Lung (tissue), 17 donors: ENCODE measurements at places on chromosomes 2 and 18. TPM values are rescaled to one million over a fixed set of nuclear protein-coding genes. Genes with fewer than 3 reads are reported as not detected.

DNA sequence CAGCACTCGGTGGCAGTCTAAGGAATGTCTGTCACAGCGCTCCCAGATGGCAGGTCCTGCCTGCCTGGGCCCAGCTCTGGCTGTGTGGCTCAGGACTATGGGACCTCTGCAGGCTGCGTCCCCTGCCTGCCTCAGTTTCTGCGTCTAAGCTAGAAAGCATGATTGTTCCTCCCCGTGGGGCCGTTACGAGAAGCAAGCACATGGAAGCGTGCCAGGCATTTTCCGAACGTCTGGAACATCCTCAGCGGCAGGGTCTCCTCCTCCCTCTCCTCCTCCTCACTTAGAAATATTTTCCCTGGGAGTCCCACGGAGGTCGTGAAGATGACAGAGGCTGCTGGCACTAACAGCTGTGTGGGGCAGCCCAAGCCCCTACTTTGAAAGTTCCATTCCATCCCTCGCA lies 43.3 kb downstream of the LRRFIP1 start:
- peak; percentile 79 for DNase-seq
- no peak overlapping the region for H3K4me3 ChIP-seq
- peaks cover 4% of the 10 kb centered on the region for H3K36me3 ChIP-seq
- peaks cover 58% of the 10 kb centered on the region for H3K4me1 ChIP-seq
- H3K27ac ChIP-seq, result no peak overlapping the region

DNA sequence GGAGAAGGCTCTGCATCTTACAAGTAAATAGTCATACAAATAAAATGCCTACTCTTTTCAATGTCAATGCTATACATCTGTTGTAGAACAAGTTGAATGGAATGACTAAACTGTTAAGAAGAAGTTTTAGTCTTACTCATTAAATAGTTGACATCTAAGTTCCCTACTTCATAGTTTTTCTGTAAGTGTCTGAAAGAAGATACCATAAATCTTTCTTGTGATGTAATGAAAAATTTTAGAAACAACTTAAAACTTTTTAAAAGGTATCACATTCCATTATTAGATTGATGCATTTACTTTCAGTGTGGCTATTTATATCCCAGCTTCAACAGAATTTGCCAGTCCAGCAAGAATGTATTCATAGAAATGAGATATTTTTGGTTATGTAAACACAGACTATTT lies 185.2 kb upstream of the EPC2 start:
- no peak overlapping the region for H3K27ac ChIP-seq
- peaks cover 6% of the 10 kb centered on the region for H3K4me1 ChIP-seq
- DNase-seq, result peak; percentile 23
- H3K27me3 ChIP-seq, result no peaks in the 10 kb centered on the region

- no peaks in the 10 kb centered on the region for H3K4me1 ChIP-seq
- no peaks in the 10 kb centered on the region for H3K27me3 ChIP-seq
- H3K4me3 ChIP-seq, result no peak overlapping the region
Observed at GRCh38 chr18:42131930-42132244, 176.9 kb downstream of the PIK3C3 start.

The ALK gene
- polyA plus RNA-seq, result 0.10 TPM

The CLEC4F gene
- 0.39 TPM for polyA plus RNA-seq

- no peak for DNase-seq
- H3K27me3 ChIP-seq, result no peaks in the 10 kb centered on the region
- H3K4me3 ChIP-seq, result no peak overlapping the region
- no peak overlapping the region for H3K27ac ChIP-seq
Observed at GRCh38 chr18:23878336-23878900, 136.1 kb upstream of the TTC39C start.

The STARD6 gene
- 0.07 TPM for polyA plus RNA-seq

DNA sequence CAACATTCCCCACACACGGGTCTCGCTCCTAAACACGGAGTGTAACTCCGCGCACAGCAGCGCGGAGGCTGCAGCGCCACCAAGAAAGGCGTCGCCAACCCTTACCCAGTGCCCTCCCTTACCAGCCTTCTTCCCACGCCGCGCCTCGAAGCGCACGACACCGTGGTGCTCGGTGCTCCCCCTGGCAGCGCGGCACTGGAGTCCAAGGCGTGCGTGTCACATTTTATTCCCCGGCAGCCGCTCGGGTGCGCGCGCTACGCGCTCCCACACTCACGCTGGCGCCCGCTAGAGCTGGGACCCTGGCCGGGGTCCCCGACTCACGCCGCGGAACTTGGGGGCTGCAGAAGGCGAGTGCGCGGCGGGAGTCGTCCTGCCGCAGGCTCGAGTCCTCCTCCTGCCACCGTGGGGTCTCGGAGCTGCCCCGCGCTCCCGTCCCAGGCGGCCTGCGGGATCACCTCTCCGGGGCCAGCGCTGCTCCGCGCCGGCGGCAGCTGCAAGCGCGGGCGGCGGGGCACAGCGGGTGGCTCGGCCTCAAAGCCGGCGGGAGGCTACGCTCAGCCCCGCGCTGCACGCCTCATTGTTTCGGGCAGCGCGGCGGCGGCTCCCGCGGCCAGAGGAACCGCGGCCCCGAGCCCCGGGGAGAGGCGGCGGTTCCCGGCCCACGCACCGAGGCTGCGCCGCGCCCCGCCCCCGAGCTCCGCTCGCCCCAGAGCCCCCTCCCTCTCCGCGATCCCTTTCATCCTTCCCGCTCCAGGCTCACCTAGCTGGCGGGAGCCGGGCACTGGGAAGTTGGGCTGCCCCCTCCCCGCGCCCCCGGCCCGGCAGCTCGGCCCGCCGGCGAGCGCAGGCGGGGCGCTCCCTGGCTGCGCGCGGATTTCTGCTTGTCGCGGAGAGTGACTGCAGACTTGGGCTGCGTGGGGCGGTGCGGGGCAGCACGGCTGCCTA lies at the start of gene ST6GAL2:
TSS of gene ST6GAL2 (minus strand) at position 197 of the 945 bp plus-strand sequence. CDS start 42,190 bp downstream, outside the sequence.
- no peaks in the 10 kb centered on the region for H3K36me3 ChIP-seq
- H3K27me3 ChIP-seq, result peaks cover 26% of the 10 kb centered on the region
- DNase-seq, result peak; percentile 48
- peaks cover 4% of the 10 kb centered on the region for H3K4me1 ChIP-seq
- H3K27ac ChIP-seq, result no peak within 1 kb of the TSS
- H3K4me3 ChIP-seq, result peak within 1 kb of the TSS; percentile 5

The GALR1 gene
- polyA plus RNA-seq, result not detected

DNA sequence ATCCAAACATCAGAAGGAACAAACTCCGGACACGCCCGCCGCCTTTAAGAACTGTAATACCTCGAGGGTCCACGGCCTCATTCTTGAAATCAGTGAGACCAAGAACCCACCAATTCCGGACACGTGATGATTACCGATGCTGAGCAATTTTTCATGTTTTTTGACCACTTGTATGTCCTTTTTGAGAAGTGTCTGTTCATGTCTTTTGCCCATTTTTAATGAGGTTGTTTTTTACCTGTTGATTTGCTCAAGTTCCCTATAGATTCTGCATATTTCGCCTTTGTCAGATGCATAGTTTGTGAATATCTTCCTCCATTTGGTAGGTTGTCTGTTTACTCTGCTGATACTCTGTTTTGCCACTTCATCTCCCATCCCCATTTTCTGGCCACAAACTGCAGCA lies 150.4 kb downstream of the IRS1 start:
- no peak for DNase-seq
- H3K4me3 ChIP-seq, result no peak overlapping the region
- no peaks in the 10 kb centered on the region for H3K27me3 ChIP-seq
- no peaks in the 10 kb centered on the region for H3K36me3 ChIP-seq
- H3K4me1 ChIP-seq, result peaks cover 17% of the 10 kb centered on the region

The CENPO gene
- 3.8 TPM for polyA plus RNA-seq

The IGFBP5 gene
- polyA plus RNA-seq, result 22.2 TPM

- H3K4me3 ChIP-seq, result no peak overlapping the region
- no peak for DNase-seq
- H3K4me1 ChIP-seq, result no peaks in the 10 kb centered on the region
Observed at GRCh38 chr2:68263632-68264031, 11.3 kb upstream of the PPP3R1 start.

GRCh38 chr2:114642988-114643553 lies 200.6 kb downstream of the DPP10 start:
- H3K27me3 ChIP-seq, result no peaks in the 10 kb centered on the region
- no peak for DNase-seq
- H3K4me1 ChIP-seq, result no peaks in the 10 kb centered on the region
- no peaks in the 10 kb centered on the region for H3K36me3 ChIP-seq
- H3K27ac ChIP-seq, result no peak overlapping the region
- H3K4me3 ChIP-seq, result no peak overlapping the region

DNA sequence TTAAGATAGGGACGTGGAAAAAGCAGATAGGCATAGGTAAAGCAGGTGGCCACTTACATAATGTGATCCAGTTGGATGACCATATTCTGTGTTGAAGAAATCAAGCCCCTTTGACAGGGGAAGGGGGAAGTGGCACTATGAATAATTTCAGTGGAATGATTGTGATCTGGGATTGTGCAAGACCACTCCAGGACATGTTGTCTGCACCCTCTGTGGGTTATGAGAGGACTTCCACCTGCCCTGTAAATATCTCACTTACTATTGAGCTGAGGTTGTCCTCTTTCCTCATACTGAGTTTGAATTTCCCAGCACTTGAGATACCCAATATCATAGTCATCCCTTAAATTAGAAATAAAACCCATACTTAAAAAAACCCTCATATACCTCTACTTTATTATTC lies 220.7 kb downstream of the IRS1 start:
- no peak overlapping the region for H3K4me3 ChIP-seq
- no peak for DNase-seq
- no peaks in the 10 kb centered on the region for H3K4me1 ChIP-seq
- no peak overlapping the region for H3K27ac ChIP-seq
- H3K36me3 ChIP-seq, result no peaks in the 10 kb centered on the region

The LGALSL gene
- polyA plus RNA-seq, result 9.1 TPM

The PDE11A gene
- 0.11 TPM for polyA plus RNA-seq

DNA sequence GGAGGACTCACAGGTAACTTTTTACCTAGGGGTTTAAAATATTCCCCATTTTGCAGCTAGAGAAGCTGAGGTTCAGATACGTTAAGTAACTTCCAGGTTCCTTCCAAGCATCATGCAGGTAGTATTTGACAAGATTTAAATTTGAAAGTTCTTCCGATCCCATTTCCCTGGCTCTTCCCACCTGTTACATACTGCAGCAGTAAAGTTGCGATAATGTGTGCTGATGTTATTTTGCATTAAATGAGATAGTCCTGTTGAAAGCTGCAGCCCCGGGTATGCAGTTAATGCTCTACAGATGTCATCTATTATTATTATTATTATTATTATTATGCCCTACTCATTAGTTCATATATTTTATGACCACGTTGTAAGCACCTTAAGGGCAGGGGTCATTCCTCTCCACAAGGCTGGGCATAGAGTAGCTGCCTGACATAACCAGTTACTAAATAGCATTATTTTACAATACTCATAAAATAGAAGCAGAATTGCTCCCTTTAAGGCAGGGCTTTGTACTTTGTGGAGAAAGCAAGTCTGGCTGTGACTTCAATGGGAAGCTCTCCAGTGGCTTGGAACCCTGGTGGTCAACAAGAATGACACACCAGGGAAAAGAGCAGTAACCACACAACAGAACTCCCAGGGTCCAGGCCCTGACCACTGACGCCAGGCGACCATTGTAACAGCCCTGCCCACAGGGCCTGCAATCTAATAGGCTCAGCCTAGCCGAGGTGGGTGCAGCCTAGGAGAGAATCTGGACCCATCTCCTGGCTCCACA lies 112.0 kb upstream of the STPG4 start:
- no peak overlapping the region for H3K4me3 ChIP-seq
- no peak for DNase-seq
- no peaks in the 10 kb centered on the region for H3K27me3 ChIP-seq
- H3K4me1 ChIP-seq, result no peaks in the 10 kb centered on the region
- H3K27ac ChIP-seq, result no peak overlapping the region

- H3K27me3 ChIP-seq, result no peaks in the 10 kb centered on the region
- no peaks in the 10 kb centered on the region for H3K36me3 ChIP-seq
- H3K4me1 ChIP-seq, result peaks cover 2% of the 10 kb centered on the region
Observed at GRCh38 chr2:47321411-47322031, 81.4 kb upstream of the MSH2 start.

GRCh38 chr2:84807063-84807485 lies 73.8 kb downstream of the TRABD2A start:
- H3K36me3 ChIP-seq, result no peaks in the 10 kb centered on the region
- H3K4me1 ChIP-seq, result peaks cover 4% of the 10 kb centered on the region
- DNase-seq, result peak; percentile 90
- no peak overlapping the region for H3K4me3 ChIP-seq
- no peaks in the 10 kb centered on the region for H3K27me3 ChIP-seq

The EFR3B gene
- polyA plus RNA-seq, result 0.68 TPM

DNA sequence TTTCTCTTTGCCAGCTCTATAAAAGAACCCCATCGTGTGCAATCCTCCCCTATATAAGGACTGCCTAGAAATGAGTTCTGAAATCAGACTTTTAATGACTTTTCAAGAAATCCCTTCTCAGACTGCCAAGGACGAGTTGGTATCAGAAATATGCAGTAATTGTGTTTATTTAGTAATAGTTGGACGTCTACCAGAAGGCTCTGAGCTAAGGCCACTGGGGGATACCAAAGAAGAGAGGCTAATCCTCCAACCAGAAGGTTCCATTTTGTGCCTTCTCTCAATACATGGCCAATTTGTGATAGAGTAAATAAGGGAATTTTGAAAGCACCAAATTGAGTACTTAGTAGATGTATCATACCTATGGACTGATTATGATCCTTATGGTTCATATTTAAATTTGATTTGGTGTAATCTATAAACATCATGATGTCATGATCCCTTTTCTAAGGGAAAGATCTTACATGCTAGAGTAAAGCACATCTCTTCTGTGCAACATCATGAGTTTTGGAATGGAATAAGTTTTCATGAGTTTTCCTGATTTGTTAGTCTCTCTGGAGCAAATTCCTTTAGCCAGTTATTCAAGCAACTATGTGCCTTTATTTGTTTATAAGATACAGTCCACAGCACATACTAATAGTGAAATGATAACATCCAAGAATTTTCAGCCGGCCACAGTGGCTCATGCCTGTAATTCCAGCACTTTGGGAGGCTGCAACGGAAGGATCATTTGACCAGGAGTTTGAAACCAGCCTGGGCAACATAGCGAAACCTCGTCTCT lies 82.2 kb upstream of the LTBP1 start:
- no peaks in the 10 kb centered on the region for H3K4me1 ChIP-seq
- H3K4me3 ChIP-seq, result no peak overlapping the region
- H3K27me3 ChIP-seq, result no peaks in the 10 kb centered on the region
- no peak overlapping the region for H3K27ac ChIP-seq

- peaks cover 13% of the 10 kb centered on the region for H3K36me3 ChIP-seq
- no peak overlapping the region for H3K27ac ChIP-seq
- DNase-seq, result no peak
- no peaks in the 10 kb centered on the region for H3K27me3 ChIP-seq
Observed at GRCh38 chr2:100411841-100412292, 5.6 kb downstream of the CHST10 start.
